ENCODE measurements at places on chromosomes 1 and 21.

- DNase-seq = no peak
Observed at GRCh38 chr1:196433000-196433399, 175.2 kb downstream of the KCNT2 start.

- no peak for DNase-seq
Observed at GRCh38 chr1:115041654-115042053, 12.0 kb downstream of the TSHB start.

GRCh38 chr1:82492159-82492558 is 691.4 kb downstream of the ADGRL2 start:
- no peak for DNase-seq

GRCh38 chr1:237867380-237867888 is 23.3 kb downstream of the ZP4 start:
- no peak for DNase-seq

GRCh38 chr1:41637367-41637766 is 152.9 kb upstream of the EDN2 start:
- DNase-seq = no peak

GRCh38 chr1:245313576-245313975 is 158.8 kb downstream of the KIF26B start:
- no peak for DNase-seq

DNA sequence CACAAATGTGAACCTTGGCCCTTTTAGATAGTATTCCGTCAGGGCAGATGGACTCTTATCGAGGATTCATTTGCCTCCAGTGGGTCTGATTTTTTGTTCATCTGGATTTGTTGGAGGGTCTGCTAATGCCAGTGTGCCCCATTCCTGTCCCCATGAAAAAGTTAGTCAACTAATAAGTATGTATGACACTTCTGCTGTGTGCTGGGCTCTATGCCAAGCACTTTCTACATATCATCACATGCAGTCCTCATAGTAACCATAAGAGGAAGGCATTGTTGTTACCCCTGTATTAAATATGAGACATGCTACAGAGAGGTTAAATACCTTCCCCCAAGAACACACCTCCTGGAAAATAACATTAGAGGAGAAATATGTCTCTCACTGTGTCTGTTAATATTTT is 46.6 kb upstream of the MAB21L3 start:
- DNase-seq = no peak

DNA sequence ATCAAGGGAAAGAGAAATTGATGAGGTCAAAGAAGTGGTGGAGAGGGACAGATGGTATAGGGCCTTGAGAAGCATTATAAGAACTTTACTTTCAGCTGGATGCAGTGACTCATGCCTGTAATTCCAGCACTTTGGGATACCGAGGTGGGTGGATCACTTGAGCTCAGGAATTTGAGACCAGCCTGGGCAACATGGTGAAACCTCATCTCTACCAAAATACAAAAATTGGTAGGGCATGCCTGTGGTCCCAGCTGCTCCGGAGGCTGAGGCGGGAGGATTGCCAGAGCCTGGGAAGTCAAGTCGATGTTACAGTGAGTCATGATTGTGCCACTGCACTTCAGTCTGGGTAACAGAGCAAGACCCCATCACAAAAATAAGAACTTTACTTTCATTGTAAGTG is 5.7 kb downstream of the TMEM50A start:
- no peak for DNase-seq

GRCh38 chr1:33074193-33074945 is 6.6 kb upstream of the AZIN2 start:
- DNase-seq = no peak

- no peak for DNase-seq
Observed at GRCh38 chr1:156839426-156840109, 19.3 kb downstream of the INSRR start.

DNA sequence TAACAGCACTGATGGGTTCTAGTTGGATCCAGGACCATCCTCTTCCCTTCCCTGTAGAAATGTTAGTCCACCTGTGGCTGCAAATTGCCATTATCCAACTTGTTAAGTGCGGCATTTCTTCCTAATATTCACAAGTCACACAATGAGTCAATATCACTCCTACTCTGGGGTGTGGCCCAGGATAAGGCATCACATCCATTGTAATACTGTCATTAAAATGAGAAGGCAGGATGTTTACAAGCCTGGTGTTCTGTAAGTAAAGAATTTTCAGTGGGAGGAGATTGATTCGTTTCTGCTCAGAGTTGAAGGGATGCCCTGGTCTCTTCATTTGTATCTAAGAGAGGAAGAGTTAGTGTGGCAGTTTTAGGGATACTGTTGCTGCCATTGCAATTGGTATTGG is 18.1 kb upstream of the ARHGAP29 start:
- no peak for DNase-seq

- DNase-seq = no peak
Observed at GRCh38 chr1:115133440-115133839, 44.1 kb upstream of the TSPAN2 start.

DNA sequence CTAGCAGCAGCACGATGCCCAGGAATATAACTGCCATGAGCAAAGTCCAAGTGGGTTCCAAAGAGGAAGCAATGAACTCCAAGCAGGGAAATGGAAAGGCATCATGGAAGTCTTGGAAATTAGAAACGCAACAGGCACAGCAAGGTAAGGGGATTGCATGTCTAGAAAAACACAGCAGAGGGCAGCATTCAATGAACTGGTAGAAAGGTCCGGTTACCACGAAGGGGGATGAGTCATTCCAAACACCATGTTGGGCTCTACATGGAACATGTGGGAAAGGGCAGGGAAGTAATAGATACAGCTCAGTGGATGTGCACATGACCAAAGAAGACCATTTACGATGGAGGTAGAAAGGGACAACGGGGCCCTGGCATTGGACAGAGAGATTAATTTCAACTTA is 36.4 kb downstream of the RXRG start:
- no peak for DNase-seq

- DNase-seq = no peak
Observed at GRCh38 chr1:162091681-162092524, 22.4 kb downstream of the NOS1AP start.

GRCh38 chr1:93764366-93764750 is 82.7 kb upstream of the BCAR3 start:
- no peak for DNase-seq

DNA sequence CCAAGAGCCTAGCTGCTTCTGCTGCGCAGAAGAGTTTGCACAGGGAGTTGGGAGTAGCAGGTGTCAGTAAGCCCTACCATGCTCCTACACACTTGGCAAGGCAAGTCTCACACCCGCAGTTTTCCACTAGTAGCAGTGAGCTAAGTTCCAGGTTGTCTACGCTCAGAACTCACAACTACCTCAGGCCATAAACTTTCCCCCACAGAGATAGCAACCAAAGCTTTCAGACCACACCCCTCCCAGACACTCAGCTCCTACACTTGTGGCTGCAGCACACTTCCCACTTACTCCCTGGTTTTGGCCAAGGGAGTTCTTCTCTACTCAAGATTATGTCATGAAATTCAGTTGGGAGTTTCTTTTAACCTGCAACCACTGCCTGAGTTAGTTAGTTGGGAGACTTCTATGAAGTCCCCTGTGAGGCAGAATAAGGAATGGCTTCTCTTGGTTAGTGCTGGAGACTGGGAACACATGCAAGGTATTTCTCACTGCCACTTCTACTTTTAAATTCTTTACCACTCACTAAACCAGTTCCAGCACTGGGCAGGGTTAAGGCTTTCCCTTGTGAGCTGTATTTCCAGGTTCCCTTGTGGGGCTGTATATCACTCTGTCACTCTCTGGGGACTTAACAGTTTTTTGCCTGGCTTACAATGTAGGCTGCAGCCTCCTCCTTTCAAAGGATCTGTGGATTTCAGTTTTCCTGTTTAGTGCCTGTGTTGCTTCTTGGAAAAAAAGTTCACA is 18.3 kb upstream of the MAB21L3 start:
- no peak for DNase-seq

DNA sequence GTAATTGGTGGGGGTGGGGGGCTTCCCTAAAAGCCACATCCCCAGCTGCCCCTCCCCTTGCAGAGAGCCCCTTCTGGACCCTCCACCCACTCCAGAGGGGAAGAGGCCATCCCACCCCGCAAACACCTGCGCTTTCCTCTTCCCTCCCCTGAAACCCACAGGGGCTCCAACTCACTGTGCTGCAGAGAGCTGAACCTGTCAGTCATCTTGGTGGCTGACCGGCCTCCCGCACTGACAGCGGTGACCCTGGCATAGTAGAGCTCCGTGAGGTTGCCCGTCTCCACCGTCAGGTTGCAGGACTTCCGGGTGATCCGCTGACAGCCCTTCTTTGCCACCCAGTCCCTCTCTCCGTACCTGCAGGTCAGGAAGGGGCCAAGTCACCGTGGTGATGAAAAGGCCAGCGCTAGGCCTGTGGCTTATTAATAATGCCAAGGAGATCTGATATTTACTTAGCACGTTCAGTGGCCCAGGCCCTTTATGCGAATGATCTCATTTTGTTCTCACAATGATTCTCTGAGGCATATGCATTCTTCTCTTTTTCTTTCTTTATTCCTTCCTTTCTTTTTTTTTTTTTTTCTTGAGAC is 5.9 kb downstream of the IL22RA1 start:
- no peak for DNase-seq

- no peak for DNase-seq
Observed at GRCh38 chr1:8382608-8383505, 64.9 kb downstream of the SLC45A1 start.

DNA sequence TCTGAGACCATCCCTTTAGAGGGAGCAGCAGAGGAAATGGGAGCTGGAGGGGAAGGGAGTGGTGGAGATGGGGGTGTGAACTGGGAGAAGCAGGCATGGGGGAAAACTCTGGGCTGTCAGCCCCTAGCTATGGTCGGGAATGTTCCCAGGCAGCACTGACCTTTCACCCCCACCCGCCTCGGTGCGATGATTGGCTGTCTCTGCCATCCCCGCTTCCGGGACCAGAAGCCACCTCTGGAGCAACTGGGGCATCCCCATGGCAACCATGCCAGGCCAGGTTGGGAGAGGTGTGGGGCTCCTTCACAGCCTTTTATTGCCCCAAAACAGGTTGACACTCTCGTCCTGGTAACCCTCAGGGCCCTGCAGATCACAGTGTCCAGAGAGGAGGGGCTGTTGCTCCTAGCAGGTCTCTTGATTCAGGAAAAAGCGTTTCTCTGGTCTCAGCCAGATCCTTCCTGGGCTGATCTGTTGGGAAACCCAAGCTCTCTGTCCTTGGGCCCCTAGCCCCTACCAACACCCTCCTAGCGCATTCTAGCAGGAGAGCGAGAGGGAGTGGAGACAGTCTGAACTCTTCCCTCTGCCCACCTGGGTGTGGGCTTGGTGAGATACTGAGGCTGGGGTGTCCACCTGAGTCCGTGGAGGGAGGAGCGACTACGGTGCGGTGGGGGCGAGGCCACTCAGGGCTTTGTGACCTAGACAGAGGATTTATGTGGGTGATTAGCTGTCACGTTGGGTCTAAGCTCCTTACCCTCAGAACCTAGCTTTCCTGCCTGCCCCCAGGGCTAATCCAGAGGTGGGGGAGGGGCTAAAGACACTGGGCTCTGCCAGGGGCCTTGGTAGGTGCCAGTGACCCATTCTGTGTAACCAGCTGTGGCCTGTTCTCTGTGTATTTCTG is 12.2 kb upstream of the SLC6A9 start:
- no peak for DNase-seq

GRCh38 chr1:202197653-202198365 is 4.2 kb downstream of the LGR6 start:
- DNase-seq = no peak

GRCh38 chr1:111843177-111843576 is 87.5 kb downstream of the DDX20 start:
- no peak for DNase-seq

- no peak for DNase-seq
Observed at GRCh38 chr1:214707306-214708087, 104.5 kb downstream of the CENPF start.

GRCh38 chr1:11792106-11792505 is 13.7 kb downstream of the MTHFR start:
- no peak for DNase-seq

DNA sequence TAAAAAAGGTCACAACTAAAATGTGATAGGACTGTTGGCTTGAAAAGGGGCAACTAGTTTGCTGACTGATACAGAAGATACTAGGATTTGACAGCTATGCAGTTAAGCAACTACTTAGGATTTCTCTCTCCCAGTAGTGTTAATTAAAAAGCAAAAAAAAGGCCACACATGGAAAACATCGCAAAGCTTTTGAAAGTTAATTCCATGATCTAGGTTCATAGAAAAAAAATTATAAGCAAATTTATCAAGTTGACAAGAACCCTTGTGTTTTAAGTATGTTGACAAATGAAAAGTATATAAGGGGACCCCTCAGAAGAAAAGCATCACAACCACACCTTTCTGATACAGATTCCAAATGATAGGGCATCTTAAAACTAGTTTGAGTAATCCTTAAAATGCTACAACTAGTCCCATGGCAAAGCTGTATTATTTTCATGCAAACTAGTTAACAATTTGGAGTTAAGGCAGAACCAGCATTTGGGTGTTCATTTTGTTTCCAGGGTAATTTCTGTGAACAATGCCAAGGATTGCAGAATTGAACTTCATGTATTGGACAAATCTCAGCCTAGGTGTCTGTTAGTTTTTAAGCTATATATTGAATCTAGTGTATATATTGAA is 4.1 kb downstream of the PNRC2 start:
- DNase-seq = no peak

DNA sequence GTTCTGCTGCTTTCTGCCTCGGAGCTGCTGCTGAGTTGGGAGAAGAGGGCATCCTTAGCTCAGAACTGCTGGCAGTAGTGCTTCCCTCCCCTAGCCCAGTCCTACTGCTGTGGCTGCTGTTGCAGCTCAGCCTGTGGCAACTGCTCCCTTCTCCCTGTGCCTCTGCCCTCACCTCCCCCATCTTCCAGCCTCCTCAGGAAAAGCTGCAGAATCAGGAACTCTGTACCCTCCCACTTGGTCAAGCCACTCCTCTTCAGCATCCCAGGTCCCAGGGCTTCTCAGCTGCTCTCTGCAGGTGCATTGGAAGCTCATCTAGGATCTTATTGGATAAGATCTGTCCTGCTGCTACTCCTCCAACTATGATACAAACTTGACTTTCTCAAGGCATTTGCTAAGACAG is 316.7 kb downstream of the BRINP2 start:
- no peak for DNase-seq

DNA sequence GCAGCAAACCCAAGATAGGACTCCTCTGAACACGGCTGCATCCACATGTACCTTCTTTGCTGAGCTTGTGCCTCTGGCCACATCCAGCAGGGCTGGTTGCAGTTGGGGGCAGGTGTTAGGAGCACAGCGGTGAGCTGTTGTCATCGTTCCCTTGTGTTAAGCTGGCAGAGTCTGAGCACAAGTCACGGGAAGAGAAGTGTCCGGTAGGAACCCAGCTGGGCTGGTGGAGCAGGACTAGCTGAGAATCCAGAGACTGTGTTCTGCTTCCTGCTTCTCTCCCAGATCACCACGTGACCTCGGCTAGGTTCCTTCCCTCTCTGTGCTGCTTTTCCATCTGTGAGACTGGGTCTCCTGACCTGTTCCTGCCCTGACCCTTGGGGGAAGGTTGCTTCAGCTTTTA is 105.1 kb downstream of the PCBP3 start:
- DNase-seq = no peak

DNA sequence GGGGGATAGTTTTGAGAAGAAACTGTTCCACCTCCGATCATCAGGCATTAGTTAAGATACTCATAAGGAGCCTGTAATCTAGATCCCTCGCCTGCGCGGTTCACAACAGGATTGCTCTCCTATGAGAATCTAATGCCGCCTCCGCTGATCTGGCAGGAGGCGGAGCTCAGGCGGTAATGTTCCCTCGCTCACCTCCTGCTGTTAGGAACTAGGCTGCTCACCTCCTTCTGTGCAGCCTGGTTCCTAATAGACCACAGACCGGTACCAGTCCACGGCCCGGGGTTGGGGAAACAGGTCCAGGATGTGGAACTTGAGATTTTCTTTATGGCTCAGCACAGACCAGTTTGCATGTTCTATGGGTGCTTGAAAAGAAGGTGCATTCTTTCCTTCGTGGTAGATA is 27.2 kb upstream of the FAM3B start:
- DNase-seq = no peak

All from activated naive CD4-positive, alpha-beta T cell (primary cell).